Stimulated activated CD4-positive, alpha-beta T cell treated with anti-CD3 and anti-CD28 coated beads, TNF-alpha, amount 100 ng/mL, for 24 hours (primary cell): ENCODE measurements at places on chromosomes 12 and 14.

- no peak for DNase-seq
Observed at GRCh38 chr14:77910506-77910905, 110.6 kb downstream of the ADCK1 start.

- no peak for DNase-seq
Observed at GRCh38 chr12:52721838-52722470, 18.6 kb upstream of the KRT77 start.

DNA sequence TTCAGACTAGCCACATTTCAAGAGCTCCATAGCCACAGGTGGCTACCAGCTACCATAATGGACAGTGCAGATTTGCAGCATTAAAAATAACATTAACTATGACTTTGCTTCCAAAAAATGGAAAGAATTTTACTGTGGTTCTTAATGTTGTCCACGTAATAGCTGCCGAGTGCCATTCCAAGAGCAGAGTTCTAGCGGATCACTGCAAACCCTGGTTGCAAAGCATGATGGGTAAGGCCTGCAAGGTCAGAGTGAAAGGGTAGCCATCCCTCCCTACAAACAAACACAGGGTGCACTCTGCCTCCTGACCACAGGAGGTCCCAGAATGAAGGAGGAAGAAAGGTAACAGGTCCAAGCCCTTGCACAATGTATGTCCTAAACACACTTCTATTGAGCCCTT is 157.6 kb downstream of the DPF3 start:
- no peak for DNase-seq

DNA sequence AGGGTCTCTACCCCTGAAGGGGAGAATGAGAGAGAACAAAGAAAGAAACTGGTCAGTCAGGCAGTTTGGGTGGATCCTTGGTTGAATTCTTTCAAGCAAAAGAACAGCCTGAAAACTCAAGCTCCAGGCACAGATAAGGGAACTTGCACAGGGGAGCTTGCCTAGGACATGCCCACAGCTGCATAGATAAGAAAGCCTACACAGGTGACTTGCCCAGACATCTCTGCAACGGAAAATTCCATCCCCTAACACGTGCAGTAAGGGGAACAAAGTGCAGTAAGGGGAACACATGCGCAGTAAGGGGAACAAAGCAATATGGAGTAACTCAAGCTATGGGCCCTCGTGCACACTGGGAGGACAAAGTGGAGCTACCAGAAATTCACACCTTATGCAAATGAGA is 540.1 kb upstream of the MIS18BP1 start:
- no peak for DNase-seq

DNA sequence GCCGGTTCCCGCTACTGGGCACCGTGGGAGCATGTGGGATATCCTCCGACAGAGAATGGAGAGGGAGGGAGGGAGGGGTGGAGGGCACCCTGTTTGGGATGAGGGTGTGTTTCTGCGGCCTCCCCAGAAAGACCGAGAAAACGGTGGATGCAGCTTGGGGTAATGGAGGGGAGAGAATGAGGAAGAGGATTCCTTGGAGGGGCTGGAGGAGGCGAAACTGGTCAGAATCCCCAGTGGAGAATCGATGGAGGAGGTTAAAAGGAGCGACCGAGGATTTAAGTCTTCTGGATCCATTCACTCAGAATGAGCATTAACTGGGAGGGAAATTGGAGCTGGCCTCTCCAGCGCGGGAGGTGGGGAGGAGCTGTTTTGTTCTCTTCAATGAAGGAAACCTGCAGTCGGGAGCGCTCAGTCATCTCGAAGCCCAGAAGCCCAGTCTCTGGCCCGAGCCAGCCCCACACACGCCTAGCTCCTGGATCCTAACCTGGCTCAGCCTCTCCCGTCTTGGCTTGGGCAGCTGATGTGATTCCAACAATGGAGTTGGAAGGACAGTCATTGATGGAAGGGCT is 581 bp downstream of the ARG2 start:
- DNase-seq: no peak

GRCh38 chr14:89280600-89280999 is 136.4 kb downstream of the FOXN3 start:
- no peak for DNase-seq

- DNase-seq: no peak
Observed at GRCh38 chr12:90851800-90852718, 102.9 kb downstream of the CCER1 start.

DNA sequence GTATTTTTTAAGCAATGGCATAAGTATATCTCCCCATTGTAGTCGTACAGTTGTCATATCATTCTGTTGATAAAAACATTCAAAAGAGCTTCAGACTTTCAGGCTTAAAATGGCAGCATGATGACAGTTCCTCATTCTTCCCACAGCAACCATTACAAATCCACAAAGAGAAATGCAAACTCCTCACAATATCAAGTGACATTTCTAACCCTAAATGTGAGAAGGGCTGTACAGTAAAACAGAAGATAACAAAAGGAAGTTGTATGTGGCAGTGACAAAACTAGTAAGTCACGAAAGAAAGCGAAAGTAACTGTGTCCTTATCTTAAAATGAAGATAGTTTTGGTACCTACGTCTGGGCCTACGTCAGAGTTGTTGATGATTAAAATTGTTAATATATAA is 46.7 kb downstream of the GXYLT1 start:
- no peak for DNase-seq

DNA sequence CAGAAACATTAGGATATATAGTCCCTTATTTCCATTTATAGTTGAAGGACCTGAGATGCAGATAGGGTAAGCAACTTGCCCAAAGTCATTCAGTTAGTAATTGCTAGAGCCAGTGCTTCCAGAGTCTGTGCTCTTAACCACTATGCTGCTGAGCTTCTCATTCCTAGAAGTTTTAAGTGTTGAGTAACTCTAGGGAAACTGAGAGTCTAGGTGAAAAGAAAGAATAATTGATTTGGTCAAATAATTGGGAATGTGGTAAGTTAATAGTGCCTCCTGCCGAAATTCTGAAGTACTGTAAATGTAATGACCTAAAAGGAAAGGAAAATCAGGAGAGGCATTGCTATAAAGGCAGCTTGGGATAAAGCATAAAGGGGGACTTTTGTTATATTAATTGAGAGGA is 14.1 kb downstream of the PYROXD1 start:
- no peak for DNase-seq

DNA sequence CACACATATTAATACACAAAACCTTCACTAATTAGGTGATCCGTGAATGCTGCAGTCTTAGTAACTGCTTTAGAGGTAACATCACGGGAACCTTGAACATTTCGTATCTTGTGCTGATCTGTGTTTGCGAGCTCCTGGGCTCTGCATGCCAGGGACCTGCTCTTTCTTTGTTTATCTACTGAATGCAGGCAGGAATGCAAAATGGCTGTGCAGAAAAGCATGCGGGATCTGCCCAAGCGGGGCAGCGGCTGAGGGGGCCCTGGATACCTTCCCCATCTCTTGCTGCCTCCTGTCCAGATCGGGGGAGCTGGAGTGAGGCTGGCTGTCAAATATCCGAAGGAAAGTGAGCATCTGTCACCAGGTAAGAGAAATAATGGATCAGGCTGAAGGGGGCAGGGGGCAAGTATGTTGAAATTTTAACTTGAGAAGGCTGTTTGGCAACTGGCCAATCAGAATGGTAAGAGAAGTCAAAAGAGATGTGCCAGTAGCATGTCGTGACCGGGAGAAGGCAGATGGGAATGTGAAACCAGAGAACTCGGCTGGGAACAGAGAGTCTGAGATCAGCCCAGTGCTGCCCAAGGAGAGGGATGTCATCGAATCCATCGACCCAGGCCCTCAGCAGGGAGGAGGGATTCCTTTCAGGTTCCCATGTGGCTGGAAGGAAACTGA is 191.4 kb downstream of the TTC7B start:
- no peak for DNase-seq

- no peak for DNase-seq
Observed at GRCh38 chr14:105060751-105061427, 4.3 kb downstream of the GPR132 start.

GRCh38 chr12:75565795-75566194 is 54.4 kb upstream of the KRR1 start:
- DNase-seq: no peak

- DNase-seq: no peak
Observed at GRCh38 chr12:132012919-132013568, 63.3 kb downstream of the EP400 start.

GRCh38 chr12:124475295-124476010 is 92.0 kb downstream of the NCOR2 start:
- no peak for DNase-seq

DNA sequence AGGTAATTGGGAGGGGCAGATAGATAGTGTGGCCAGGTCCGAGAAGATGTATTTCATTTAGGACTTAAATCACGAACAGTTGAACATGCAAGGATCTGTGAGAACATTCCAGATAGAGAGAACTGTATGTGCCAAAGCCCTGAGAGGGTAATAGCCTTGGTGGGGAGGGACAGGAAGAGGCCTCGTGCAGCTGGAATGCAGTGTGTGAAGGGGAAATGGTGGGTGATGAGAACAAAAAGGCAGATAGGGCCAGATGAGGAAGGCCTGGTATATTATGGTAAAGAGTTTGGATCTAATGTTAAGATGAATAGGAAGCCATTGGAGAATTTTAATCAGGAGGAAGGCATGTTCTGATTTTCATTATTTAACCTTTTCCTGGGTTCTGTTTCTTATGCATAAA is 136.3 kb downstream of the TPH2 start:
- no peak for DNase-seq

DNA sequence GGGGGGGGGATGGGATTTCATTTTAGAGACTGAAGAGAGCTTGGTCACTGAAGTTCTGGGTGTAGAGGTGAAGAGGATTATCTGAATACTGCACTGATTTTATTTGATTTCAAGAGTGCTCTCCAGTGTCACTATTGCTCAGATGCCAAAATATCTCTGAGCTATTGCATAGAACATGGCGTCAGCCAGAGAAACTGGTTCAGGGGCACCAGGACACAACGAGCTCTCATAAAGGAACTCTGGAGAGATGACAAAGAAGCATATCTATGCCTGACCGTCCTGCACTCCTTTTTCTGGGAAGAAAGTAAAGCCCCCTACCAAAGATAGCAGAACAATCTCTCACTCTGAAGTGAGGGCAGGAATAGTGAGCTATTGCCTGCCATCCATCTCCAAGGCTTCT is 2.0 kb downstream of the SLC7A8 start:
- DNase-seq: no peak

DNA sequence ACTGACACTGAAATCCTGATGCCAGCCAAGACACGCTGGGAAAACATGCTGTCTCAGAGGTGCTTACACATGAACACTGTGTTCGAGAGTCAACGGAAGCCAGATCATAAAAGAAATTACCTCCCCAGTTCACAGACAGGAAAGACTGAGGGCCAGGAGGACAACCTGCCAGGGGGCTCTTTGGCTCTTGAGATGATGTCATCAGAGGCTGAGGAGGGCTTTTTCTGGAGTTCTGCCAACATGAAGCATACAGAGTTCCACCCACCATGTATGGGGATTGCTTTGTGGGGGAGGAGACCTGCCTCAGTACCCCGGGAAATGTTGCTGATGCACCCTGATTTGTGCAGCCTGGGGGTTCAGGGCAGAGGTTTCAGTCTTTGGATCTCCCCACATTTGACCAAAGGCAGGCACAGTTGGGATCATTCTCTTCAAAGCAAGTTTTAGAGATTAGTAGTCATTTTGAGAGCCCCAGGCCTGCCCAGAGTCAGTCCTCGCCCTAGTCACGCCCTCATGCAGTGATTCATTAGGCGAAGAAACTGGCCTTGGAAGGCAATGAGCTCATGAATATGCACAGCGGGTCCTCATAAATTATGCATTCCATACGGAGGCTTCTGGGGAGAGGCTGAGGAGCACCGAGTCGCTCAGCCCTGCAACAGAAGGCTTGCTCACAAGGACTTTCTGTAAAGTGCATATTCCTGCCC is 34.9 kb upstream of the EML1 start:
- no peak for DNase-seq

DNA sequence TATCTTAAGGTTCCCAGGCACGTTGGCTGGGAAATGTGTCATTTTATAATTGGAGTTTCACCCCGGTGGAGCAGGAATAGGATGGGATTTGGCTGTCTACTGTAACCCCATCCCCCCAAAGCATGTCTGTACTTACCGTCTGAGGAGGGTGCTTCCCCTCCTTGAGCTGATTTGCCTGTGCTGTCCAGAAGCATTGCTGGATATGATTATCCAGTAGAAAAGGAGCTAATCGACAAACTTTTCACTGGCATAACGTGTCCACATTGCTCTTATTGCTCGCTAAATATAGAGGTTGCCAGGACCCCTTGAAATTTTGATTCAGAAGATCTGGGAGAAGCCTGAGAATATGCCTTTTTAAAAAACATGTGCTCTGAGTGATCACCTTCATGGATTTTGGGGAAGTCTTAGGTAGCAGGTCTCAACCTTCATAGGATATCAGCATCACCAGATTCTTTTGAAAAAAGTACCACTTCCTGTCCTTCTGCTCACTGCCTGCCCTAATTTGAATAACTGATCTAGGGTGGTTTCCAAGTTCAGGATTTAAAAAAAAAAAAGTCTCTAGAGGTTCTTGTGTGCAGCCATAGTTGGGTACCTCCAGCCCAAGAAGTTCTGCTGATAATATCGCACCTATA is 80.4 kb upstream of the KCNA1 start:
- no peak for DNase-seq
